Astrocyte of the hippocampus (primary cell): ENCODE measurements at places on chromosomes 5 and 9.

- DNase-seq, result peak; percentile 9
Observed at GRCh38 chr5:106481374-106481773, 1189.4 kb downstream of the EFNA5 start.

DNA sequence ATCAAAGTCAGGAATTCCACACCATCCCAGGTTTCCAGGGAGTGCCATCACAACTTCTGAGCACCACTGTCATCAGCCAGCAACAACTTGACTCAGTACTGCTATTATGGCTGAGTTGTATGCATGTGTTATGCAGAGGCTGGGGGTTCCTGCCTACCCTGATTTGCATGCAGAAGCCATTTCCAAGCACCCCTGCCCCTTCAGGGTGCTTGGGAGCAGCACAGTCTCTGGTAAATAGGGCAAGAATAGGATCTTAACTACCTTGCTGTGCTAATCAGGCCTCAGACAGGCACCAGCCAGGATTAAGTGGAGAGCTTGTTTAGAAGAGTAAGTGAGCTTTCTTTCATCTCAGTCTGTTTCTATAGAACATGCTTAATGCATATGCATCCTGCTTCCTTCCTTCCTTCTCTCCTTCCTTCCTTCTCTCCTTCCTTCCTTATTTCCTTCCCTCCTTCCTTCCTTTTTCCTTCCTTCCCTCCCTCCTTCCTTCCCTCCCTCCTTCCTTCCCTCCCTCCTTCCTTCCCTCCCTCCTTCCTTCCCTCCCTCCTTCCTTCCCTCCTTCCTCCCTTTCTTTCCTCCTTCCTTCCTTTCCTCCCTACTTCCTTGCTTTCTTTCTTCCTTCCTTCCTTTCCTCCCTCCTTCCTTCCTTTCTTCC is 175.7 kb downstream of the FRMD3 start:
- DNase-seq, result no peak

GRCh38 chr9:84827216-84827765 is 157.8 kb downstream of the NTRK2 start:
- DNase-seq, result no peak

DNA sequence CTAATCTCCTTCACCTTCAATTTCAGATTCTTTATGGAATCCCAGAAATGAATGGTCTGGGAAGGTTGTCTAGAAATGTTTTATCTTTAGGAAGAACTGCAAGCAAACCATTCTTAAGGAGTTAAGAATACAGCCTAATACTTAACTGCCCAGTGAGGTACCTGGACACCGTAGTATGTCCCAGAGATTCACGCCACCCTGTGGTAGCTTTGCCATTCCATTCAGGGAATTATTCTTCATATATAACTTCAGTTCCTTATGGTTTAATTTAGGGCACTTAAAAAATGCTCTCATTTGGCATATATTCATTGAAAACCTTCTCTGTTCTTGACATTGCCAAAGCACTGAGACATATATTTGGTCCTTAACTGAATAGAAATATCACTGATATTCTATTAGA is 49.7 kb downstream of the ACTBL2 start:
- no peak for DNase-seq

DNA sequence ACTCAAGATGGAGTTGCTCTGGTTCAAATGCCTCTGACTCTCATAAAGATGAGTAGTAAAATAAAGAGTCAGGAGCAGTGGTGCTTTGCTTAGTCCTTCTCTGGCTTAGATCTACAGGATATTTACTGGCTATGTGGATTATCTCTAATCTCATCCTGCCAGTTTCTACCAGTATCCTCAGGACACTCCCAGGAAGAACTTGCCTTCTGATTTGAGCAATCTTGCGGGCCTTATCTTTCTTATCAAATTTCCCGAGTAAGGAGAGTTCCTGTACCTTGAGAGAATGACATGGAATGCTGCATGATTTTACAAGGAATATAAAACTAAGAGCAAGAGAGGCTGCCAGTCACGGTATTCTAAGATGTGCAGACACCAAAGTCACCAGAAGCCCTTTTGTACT is 364.0 kb downstream of the ARHGEF28 start:
- no peak for DNase-seq

DNA sequence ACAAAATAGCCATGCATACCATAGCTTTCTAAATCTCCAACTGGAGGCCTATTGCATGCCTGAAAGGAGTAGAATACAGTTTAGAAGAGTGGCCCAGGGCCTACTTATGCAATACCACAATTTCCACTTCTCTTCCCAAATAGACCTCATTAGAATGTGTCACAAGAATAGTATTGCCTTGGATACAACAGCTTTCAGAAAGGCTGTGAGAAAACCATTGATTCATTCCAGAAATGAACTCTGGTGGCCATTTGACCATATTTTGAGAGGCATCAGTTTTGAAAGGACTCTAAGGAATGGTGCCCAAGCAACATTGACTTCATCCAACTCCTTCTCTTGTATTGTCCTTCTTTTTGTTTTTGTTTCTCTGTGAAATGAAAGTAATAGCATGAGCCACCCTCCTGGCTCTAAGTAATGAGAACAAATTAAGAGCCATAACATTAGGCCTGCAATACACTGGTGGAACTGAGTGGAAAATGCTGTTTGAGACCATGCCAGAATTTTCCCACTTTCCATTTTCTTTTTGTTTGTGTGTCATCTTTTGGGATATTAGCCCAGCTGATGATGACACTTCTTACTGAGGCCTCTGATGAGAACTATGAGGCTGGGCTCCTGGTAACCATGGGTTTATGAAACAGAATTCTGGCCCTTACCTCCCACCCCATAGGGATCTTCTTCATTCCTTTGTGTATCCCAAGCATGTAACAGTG is 90.2 kb downstream of the TMEM174 start:
- DNase-seq, result peak; percentile 32

DNA sequence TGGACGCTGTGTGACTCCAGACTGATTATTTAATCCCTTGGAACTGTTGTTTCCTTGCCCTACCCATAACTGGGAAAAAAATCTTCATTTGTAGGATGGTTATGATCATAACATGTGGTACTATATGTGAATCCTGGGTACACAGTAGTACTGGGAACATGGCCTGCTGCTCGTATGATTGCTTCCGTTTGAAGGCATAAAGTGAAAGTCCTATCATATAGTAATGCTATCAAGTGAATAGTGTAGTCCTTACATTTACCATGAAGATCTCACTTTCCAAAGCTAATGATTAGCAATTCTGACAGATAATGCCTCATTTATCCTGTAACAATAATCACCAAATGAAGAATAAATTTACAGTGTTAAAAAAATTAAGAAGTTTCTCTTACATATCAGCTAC is 53.2 kb downstream of the MEF2C start:
- no peak for DNase-seq

DNA sequence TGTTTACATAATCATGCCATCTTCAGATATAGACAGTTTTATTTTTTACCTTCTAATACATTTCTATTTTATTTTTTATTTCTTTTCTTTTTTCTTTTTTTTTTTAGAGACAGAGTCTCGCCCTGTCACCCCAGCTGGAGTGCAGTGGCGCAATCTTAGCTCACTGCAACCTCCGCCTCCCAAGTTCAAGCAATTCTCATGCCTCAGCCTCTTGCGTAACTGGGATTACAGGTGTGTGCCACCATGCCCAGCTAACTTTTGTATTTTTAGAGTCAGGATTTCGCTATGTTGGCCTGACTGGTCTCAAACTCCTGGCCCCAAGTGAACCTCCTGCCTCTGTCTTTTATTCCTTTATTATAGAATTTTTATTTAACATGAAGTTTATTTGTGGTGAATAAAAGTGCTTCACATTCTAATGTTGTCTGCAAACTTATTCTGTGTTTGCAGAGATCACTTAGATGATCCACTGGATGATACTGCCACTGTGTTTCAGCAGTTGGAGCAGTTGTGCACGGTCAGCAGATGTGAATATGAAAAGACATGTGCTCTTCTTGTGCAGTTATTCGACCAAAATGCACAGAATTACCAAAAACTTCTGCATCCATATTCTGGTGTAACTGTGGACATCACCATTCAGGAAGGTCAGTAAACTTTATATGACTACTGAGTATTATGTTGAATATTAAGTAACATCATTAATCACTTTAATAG is 62.2 kb downstream of the RANBP17 start:
- no peak for DNase-seq

- peak; percentile 67 for DNase-seq
Observed at GRCh38 chr9:69149321-69149807, 24.7 kb upstream of the TJP2 start.

DNA sequence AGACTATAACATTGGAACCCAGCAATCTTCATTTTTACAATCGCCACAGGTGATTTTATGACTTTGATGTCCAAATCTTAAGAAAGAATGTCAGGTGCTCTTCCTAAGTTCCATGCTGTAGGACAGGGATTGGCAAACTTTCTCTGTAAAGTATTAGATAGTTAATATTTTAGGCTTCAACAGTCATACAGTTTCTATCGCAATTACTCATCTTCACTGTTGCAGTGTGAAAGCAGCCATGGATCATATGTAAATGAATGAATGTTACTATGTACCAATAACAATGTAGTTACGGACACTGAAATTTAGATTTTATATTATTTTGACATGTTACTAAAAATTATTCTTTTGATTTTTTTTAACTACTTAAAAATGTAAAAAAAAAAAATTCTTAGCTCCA is 169.7 kb downstream of the DTWD2 start:
- DNase-seq, result no peak

DNA sequence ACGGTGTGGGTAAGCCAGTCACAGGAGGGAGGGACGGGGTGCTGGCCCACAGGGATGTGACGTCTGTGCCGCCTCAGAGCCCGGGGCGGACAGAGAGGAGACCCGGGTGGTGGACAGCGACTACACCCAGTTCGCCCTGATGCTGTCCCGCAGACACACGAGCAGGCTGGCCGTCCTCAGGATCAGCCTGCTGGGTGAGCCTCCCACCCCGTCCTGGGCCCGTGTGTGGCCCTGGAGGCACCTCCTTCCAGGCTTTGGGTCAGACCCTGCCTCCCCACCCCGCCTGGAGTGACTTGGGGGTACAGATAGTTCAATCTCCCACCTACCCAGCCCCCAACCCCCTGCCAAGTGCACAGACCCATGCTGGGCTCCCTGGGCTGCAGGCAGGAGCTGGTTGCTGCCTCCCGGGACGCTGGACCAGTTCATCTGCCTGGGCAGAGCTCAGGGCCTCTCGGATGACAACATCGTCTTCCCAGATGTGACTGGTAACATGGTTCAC is 1.7 kb downstream of the LCN12 start:
- DNase-seq, result no peak

DNA sequence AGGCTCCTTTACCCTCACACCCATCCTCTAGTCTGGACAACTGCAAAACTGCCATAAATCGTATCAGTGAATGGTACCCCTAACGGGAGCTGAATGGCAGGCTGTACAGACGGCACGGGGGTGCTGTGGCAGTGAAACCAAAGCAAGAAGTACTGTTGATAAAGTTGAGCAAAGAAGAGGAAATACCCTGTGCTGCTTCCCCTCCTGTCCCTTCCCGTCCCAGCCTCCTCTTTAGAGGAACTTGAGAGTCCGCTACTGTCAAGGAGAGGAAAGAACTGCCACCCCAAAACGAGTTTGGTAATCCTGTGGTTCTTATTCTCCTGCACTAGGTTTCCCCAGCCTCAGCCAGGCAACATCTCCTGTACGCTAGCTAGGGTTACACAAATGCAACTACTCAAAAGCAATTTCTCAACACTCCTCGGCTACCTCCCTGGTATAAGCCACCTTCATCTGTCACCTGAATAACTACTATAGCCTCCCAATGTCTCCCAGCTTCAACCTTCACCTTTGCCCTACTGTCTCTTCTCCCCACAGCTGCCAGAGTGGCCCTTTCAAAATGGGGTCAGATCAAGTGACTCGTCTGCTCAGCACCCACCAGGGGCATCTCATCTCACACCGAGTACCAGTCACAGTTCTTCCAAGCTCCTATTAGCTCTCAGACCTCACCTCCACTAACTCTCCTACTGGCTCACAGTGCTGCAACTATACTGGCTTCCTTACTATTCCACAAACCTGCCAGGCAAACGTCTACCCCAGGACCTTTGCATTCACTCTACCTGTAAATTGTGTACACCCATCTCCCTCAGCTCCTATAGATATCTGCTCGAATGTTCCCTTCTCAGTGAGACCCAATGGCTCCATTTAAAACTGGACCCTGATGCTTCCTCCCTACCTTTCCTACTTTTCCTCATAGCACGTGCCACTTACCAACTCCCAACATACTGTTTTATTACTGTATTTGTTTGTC is 4.1 kb downstream of the GLRX start:
- no peak for DNase-seq

DNA sequence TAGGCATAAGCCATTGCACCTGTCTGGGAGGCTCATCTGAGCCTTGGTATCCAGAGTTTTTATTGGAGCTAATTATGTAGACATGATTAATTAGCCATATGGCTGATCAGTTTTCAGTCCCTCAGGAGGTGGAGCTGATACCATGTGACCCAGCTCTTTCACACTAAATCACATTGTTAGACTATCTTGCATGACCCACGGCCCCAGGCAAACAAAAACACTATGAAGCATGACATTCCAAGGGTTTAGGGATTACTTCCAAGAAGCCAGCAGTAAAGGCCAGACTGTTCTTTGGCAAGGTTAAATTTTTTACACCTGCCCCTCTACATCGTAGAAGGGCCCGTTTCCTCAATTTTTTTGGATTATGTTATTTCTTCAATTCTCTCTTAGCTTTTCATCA is 5.0 kb upstream of the C5orf24 start:
- DNase-seq, result peak; percentile 17

DNA sequence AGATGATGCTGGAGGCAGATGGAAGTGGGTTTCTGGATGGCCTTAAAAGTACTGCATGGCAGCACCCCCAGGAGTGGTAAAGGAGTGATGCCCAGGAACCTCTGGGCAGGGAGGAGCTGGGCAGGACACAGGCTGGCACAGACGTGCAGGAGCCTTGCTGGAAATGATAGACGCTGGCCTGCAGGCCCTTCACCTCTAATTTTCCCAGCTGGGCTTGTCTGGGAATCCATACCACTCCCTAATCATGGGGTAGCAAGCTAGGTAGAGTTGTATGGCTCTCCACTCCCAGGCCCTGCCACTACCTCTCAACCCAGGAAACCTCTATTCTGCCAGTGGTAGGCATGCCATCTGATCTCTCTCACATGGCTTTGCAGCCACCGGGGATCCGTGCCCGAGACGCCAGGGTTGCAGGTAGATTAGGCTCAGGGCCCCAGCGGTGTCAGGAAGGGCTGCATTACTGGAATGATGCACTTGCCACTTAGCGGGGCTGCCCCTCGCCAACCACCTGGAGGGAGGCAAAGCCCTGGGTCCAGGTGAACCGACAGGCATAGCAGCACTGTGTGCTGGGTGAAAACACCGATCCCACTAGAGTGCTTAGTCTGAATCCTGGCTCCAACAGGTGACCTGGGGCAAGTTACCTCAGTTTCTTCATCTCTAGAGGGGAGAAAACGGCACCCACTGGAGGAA is 79.6 kb upstream of the SLC25A51 start:
- no peak for DNase-seq

DNA sequence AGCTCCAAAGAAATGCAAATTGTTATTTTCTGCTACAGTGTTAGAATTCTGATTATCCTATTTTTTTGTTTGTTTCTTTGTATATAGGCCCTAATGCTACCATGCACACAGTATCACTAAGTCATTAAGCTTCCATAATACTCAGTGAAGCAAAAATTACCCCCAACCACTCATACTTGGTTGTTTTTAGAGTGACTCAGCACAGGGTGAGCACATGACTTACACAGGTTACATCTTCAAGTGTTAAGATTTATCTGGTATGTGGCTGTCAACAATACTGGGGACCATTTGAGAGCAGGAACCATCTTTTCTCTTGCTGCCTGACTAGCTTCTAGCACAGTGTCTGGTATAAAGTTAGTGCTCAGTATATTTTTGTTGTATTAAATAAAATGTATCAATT is 255.8 kb upstream of the SLC24A2 start:
- DNase-seq, result peak; percentile 9
